Fibroblast of gingiva (primary cell): ENCODE measurements at places on chromosomes 1 and 21.
A peak's percentile ranks its signal among the peaks of the same experiment; 100 is the strongest.

GRCh38 chr1:26336477-26337205, 17.3 kb downstream of the CRYBG2 start:
- DNase-seq, result no peak

DNA sequence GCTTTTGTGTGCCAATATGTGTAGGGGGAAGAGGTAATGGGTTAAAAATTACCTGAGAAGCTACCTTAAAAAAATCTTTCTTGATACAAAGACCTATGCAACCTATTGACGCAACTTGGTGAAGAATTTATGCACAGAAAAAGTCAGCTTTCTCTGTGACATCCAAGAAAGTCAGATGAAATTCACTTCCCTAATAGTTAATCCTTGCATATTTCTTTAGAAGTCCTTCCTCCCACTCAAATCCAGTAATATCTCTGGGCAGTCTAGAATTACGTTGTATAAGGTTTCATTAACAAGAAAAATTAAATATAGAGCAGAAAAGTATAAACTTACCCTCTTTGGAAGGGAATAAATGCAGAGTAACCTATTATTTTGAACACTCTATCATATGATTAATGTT, 2.9 kb downstream of the UBAP2L start:
- no peak for DNase-seq

DNA sequence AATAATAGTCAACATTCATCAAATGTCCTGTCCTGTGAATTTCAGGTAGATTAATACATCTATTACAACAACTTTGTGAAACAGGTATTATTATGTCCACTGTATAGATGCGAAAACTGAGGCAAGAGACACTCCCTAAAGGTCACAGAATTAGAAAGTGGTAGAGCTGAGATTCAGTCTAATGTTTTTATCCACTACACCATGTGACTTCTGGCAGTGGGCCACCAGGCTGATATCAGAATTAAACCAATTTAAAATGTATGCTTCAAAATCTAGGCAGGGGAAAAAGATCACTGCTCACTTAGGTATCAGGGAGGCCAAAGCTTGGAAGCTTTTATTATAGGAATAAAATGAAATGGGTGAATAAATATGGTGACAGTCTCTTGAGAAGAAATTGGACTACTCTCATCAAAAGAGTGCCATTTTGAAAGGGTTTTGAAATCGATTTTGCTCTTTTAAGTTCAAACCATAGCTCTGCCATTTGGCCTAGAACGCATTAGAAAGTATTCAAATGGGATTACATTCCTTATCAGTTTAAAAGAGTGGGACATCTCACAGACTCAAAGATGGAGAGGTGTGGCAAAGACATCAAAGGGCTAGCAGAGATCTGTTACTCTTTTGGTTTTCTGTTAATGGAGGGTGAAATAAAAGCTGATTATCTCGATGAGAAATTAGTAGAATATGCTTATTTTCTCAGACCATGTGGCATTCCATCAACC, 1.9 kb downstream of the DDAH1 start:
- DNase-seq, result no peak

GRCh38 chr1:8352886-8353785, 35.2 kb downstream of the SLC45A1 start:
- no peak for DNase-seq

- no peak for DNase-seq
Measured at GRCh38 chr1:56535362-56535761, 44.0 kb downstream of the PLPP3 start.

DNA sequence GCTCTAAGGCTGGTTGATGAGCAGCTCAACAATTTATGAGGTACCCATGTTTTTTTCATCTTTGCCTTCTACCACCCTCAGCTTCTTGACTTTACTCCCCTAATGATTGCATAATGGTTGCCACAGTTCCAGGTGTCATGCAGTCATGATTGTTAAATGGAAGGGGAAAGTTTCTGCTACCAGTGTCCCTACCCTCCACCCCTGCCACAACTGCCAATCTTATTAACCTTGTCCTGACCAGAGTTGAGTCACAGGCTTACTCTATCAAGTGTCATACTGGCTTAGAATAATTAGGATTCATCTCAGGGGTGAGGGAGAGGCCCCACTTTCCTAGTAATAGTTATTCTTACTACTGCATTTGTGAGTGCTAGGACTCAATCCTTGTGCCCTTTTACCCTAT, 7.9 kb upstream of the FUBP1 start:
- no peak for DNase-seq

DNA sequence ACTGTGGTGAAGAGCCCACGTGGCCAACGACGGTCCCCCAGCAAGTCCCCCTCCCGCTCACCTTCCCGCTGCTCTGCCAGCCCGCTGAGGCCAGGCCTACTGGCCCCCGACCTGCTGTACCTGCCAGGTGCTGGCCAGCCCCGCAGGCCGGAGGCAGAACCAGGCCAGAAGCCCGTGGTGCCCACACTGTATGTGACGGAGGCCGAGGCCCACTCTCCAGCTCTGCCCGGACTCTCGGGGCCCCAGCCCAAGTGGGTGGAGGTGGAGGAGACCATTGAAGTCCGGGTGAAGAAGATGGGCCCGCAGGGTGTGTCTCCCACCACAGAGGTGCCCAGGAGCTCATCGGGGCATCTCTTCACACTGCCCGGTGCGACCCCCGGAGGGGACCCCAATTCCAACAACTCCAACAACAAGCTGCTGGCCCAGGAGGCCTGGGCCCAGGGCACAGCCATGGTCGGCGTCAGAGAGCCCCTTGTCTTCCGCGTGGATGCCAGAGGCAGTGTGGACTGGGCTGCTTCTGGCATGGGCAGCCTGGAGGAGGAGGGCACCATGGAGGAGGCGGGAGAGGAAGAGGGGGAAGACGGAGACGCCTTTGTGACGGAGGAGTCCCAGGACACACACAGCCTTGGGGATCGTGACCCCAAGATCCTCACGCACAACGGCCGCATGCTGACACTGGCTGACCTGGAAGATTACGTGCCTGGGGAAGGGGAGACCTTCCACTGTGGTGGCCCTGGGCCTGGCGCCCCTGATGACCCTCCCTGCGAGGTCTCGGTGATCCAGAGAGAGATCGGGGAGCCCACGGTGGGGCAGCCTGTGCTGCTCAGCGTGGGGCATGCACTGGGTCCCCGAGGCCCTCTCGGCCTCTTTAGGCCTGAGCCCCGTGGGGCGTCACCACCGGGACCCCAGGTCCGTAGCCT, 46.8 kb downstream of the TRIM11 start:
- DNase-seq, result no peak

GRCh38 chr1:245797592-245798348, 643.0 kb downstream of the KIF26B start:
- peak; percentile 24 for DNase-seq

DNA sequence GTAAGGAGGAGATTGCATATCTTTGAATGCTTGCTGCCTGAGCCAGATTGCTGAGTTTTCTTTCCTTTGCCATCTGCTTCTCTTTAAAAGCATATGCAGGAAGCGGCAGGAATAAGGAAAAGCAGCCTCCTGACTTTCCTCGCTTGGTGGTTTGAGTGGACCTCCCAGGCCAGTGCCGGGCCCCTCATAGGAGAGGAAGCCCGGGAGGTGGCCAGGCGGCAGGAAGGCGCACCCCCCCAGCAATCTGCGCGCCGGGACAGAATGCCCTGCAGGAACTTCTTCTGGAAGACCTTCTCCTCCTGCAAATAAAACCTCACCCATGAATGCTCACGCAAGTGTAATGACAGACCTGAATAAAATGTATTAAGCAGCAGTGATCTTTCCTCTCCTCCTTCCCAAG, 1.5 kb downstream of the CORT start:
- DNase-seq, result peak; percentile 58

DNA sequence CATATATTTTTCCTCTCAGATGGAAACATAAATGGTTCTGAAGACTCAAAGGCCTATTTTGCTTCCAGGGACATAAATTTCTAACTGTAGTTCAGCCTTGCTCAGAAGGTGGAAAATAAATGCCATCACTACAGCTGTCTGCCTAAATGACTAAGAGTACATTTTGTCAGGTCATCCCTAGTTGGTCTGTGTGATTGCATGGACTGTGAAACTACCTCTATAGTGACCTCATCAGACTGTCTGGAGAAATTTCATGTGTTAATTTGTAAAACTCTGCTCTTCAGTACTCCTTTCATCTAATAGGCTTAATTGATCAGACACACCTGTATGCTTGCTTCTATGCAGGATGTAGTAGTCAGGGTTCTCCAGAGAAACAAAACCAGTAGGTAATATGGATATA, 886.9 kb downstream of the AMY1C start:
- DNase-seq, result no peak

GRCh38 chr1:115330480-115331013, 7.5 kb downstream of the NGF start:
- DNase-seq, result peak; percentile 94

DNA sequence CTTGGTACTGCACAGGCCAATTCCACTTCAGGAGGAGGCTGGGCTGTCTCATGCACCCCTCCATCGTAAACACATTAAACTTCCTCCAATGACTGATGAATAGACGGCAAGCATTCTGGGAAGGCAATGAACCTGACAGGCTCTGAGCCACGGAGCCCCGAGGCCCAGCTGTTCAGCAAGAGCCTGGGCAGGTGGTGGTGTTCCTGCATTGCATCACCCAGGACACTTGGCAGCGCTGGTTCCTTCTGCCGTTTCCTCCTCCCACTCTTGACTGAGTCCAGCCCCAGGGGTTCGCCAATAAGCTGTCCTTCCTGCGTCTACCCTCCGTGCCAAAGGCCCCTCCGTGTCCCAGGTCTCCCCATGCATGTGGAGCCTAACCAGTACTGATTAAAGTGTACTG, 109.8 kb downstream of the JAK1 start:
- DNase-seq, result no peak

- DNase-seq, result no peak
Measured at GRCh38 chr1:43648876-43649477, 972 bp upstream of the KDM4A start.

DNA sequence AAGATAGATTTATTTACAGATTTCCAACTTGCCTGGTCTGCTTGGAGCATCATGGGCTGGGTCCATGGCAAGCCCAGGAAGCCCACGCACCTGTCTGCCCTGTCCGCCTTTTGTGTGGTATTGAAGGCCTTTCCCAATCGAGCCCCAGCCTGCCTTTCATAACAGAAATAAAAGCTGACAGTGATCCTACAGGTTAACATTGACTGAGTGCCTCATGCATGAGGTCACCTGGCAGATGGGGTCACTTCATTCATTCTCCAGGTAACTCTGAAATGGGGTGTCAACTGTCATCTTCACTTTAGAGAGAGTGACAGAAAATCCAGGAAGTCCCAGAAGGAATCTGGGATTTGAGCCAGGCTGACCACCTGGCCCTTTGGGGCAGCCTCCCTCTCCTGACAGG, 36.3 kb upstream of the CASZ1 start:
- no peak for DNase-seq

- no peak for DNase-seq
Measured at GRCh38 chr1:232996143-232996542, 45.7 kb downstream of the NTPCR start.

GRCh38 chr21:35159881-35160280, 110.8 kb upstream of the RUNX1 start:
- DNase-seq, result no peak

DNA sequence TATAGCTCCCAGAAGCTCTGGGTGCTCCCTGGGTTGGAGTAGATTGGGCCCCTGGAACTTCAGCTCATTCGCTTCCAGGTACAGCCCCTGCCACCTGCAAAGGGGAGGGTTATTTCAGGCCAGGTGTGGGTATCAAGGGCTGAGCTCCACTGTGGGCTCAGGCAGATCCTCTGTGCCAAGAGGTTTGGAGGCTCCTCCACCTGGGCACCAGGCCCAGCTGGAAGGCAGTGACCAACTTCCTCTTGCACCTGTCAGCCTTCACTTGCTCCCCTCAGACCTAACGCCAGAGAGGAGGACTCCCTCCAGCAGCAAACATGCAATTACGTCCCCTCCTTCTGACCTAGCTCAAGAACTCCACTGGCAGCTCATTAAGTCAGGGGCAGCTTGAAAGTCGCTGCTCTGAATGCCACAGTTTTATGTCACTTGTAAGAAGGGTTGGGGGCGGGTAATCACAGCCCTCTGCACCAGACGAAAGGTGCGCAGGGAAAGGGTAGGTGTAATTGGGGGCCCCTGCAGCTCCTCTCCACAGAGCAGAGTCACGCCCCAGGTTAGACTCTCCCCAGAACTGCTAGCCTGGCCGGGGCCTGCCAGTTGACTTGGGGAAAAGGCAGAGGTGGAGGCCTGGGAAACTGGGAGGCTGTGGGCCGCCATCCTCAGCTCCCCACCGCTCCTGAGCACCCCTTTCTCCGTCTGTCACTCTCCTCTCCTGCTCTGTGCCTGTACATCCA, 125.0 kb upstream of the TMPRSS2 start:
- DNase-seq, result no peak

GRCh38 chr1:151811181-151811580, 6.0 kb upstream of the LINGO4 start:
- no peak for DNase-seq

DNA sequence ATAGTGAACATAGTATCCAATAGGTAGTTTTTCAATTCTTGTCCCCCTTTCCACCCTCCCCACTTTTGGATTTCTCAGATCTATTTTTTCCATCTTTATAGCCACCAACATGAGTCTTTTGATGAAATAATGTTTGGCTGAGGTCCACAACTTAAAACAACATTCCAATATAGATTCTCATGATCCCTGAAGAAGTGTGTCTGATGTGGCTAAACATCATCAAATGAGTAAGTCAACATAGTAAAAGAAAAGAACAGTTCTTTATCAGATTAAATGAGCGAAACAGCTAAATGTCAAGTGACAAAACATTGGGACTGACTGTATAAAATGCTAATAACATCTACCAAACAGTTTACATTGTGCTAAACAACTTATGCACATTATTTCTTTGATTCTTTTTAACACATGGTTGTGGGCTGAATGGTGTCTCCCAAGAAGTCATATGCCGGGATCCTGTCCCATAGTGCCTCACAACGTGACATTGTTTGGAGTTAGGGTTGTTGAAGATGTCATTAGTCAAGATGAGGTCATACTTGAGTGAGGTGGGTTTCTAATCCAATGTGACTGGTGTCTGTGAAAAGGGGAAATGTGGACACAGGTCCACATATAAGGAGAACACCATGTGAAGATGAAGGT, 453.6 kb downstream of the LTN1 start:
- peak; percentile 38 for DNase-seq

- DNase-seq, result no peak
Measured at GRCh38 chr1:47756411-47756810, 240.8 kb downstream of the TRABD2B start.

- DNase-seq, result no peak
Measured at GRCh38 chr1:90092441-90092840, 97.5 kb downstream of the ZNF326 start.
